ENCODE measurements at places on chromosomes 6 and 20. TPM values are rescaled to one million over a fixed set of nuclear protein-coding genes. Genes with fewer than 3 reads are reported as not detected.

- peaks cover 3% of the 10 kb centered on the region for H3K36me3 ChIP-seq
- peak within 1 kb of the TSS; percentile 65 for H3K27ac ChIP-seq
- H3K27me3 ChIP-seq, result no peaks in the 10 kb centered on the region
- peak within 1 kb of the TSS; percentile 63 for H3K4me3 ChIP-seq
These were observed at the start of gene ZNF512B for GRCh38 chr20:63969838-63970713. ZNF512B (minus strand) TSS chr20:63969930; CDS start chr20:63967950, 1,980 bp downstream.

DNA sequence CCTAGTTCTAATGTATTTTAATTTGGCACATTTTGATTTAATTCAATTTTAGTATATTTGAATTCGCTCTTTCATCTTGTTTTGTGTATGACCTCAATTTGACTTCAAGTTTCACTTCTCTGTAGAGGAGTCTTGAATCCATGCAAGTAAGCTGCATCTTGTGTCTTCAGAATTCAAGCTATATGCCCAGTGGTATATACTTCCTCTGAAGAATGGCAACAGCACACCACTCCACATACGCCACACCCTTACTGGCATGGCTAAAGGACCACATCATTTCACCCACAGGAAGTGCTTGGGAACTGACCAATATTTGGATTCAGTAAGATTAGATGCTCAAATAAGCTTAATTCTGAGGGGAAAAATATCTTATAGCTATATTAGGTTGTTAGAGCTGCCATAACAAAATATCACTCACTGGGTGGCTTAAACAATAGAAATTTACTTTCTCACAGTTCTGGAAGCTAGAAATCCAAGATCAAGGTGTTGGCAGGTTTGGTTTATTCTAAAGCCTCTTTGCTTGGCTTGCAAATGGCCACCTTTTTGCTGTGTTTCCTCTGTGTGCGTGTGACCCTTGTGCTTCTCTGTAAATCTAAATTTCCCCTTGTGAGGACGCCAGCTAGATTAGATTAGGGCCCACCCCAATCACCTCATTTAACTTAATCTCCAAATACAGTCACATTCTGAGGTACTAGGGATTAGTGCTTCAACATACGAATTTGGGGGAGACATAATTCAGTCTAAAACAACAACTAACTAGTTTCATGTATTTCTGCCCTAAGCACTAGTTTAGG lies 2.8 kb upstream of the ASF1A start:
- H3K36me3 ChIP-seq, result no peaks in the 10 kb centered on the region
- peak overlapping the region; percentile 83 for H3K27ac ChIP-seq
- DNase-seq, result no peak
- H3K4me3 ChIP-seq, result no peak overlapping the region
- no peaks in the 10 kb centered on the region for H3K27me3 ChIP-seq

DNA sequence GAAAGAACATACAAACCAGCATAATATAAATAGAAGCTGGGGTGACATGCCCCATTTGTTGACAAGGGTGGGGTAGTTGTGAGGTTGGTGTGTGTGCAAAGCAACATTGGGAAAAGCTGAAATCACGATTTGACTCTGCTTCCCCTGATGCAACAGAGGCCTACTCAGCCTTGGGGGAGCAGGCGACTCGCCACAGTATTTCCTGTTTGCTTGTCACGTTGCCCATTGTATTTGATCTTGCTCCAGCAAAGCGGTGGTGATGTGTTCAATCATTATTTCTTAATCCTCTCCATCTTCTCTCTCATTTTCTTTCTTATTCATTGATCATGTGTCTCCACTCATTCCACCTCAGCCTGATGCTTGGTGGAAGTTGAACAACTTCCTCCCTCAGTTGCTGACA lies 165.8 kb upstream of the CITED2 start:
- no peak overlapping the region for H3K4me3 ChIP-seq
- DNase-seq, result peak; percentile 60
- H3K27ac ChIP-seq, result peak overlapping the region; percentile 46
- no peaks in the 10 kb centered on the region for H3K36me3 ChIP-seq

DNA sequence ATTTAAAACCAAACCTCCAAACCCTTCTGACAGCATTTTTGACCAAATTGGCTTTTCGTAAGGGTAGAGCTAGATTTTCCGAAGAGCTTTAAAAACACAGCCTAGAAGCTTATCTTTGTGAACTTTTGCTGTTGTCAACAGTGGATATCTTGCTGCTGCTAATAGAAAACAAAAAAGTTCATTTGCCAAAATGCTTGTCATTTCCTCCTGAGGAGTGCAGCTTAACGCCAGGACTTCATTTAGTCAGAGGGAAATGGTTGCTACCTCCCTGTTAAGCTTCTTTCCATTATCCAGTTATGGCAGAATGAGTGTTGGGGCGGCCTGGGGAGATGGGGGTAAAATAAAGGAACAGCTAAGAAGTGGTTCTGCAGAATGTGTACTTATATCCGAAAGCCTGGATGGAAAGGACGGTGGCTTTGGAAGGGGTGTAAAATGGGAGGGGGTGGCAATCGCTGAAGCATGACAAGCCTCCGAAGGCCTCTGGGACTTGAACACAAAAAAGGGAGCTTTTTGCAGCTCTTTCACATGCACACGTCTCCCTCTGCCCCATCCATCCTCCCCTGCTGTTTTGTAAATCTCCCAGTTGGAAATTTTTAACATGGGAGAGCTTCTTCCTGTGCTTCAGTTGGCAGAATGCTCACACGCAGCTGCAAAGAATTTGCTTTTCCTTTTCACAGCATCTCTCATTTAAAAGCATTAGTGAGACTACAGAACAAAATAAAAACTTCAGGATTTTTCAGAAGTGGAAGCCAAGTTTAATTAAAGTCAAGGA lies 22.5 kb downstream of the JARID2 start:
- DNase-seq, result no peak
- no peak overlapping the region for H3K27ac ChIP-seq
- H3K4me3 ChIP-seq, result no peak overlapping the region
- H3K36me3 ChIP-seq, result no peaks in the 10 kb centered on the region

GRCh38 chr6:45054610-45055009 lies 273.5 kb upstream of the RUNX2 start:
- H3K27ac ChIP-seq, result no peak overlapping the region
- H3K27me3 ChIP-seq, result no peaks in the 10 kb centered on the region
- peaks cover 13% of the 10 kb centered on the region for H3K4me1 ChIP-seq
- H3K36me3 ChIP-seq, result no peaks in the 10 kb centered on the region

GRCh38 chr6:146910611-146911010 lies 293.6 kb upstream of the STXBP5 start:
- H3K27ac ChIP-seq, result no peak overlapping the region
- no peak for DNase-seq
- no peak overlapping the region for H3K4me3 ChIP-seq

DNA sequence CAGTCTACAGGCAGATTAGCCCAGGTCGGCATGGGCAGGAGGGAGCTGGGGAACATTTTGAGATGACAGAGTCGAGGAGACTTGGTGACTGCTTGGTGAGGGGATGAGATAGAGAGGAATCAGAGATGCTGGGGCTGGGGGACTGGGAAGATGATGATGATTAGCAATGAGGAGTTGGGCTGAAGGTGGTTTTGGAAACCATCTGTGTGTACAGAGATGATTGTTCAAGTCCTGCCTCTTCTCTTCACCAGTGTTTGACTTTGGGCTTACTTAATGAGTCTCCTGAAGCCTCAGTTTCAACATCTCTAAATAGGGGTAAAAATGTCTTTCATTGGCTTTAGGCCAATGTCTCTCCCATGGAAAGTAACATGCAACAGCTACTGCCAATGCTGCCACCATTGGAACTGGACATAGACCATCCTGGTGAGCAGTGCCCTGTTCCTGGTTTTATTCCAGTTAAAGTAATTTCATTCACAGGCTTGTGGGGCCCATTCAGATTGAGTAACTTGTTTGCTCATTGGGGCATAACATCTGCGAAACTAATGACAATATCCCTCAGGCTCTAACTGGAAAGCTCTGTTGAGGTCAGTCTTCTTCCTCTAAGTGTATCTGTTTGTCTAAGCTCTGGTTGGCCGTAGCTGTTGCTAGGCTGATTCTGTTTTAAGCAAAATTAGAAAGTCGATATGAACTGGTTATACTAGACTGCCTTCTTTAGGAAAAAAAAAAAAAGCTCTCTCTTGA lies 99.1 kb downstream of the ARMC2 start:
- no peak overlapping the region for H3K27ac ChIP-seq
- no peaks in the 10 kb centered on the region for H3K27me3 ChIP-seq
- H3K4me3 ChIP-seq, result no peak overlapping the region
- no peaks in the 10 kb centered on the region for H3K36me3 ChIP-seq
- peaks cover 24% of the 10 kb centered on the region for H3K4me1 ChIP-seq
- no peak for DNase-seq

GRCh38 chr6:44117397-44118128 lies 9.7 kb downstream of the MRPL14 start:
- H3K27me3 ChIP-seq, result no peaks in the 10 kb centered on the region
- H3K36me3 ChIP-seq, result peaks cover 24% of the 10 kb centered on the region
- no peak overlapping the region for H3K4me3 ChIP-seq
- no peak overlapping the region for H3K27ac ChIP-seq
- H3K4me1 ChIP-seq, result peaks cover 61% of the 10 kb centered on the region
- DNase-seq, result no peak

DNA sequence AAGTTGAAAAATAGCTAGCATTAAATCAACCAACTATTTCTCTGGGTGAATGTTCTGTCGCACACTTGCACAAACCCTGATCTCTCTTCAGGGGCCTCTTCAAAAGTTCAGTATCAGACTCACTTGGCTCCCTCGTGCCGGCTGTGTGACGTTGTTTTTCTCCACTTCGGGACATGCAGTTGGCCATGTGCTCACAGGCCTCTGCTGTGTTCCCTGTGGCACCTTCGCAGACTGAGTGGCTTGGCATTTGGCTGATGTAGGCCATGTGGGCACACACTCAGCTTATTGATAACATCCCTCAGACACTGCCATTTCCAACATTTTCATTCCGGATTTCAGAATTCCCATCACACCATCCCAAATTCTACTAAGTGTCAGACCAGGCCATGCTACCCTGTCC lies 49.3 kb downstream of the PACRG start:
- H3K4me3 ChIP-seq, result no peak overlapping the region
- no peaks in the 10 kb centered on the region for H3K27me3 ChIP-seq
- H3K27ac ChIP-seq, result no peak overlapping the region

- no peak overlapping the region for H3K27ac ChIP-seq
- H3K4me3 ChIP-seq, result no peak overlapping the region
- no peaks in the 10 kb centered on the region for H3K27me3 ChIP-seq
These were observed 10.9 kb upstream of the NOX3 start for GRCh38 chr6:155466539-155466938.

DNA sequence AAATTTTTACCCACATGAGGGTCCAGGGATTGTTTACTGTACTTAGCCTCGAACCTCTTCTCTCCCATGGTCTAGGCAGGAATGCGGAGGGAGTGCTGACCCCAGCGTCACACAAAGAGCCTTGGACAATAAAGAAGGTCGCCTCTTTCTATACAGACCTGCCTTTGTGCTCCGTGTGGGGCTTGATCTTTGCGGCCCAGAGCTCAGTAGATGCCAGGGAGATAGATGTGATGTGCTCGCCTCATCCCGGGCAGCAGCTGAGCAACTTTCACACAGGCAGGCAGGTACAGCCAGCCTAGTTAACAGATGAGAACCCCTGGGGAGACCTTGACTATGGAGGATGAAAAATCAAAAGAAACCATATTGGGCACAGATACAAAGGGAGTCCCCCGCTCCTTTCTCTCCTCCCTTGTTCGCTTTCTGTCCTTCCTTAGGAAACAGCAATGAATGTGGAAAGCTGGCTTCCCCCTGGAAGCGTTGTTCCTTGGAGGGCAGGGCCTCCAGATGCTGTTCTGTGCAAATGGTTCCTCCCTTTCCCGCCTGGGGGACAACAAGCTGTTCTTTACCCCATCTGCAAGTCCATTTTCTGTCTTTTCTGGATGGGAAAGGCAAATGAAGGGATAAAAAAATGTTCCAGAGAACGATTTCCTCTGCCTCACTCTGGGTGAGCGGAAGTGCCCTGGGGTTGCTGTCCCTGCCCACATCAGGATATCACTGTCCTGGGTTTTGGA lies 128.3 kb downstream of the OLIG3 start:
- no peak overlapping the region for H3K27ac ChIP-seq
- DNase-seq, result no peak
- H3K27me3 ChIP-seq, result no peaks in the 10 kb centered on the region
- peaks cover 27% of the 10 kb centered on the region for H3K4me1 ChIP-seq
- no peak overlapping the region for H3K4me3 ChIP-seq

DNA sequence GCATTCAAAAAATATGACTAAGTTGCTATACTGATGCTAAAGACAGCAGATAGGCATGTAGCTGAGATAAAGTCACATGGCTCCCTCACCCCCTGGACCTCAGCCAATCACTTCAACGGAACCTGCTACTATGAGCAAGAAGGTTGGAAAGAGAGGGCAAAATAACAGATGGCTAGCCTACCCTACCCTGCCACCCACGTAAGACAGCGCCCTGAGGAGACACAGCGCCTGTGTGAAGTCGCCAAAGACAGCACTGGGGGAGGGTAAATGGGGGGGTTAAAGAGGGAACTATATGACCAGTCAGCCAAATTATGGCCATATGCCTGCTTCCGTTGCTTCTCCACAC lies 163.2 kb downstream of the RALGAPA2 start:
- H3K27me3 ChIP-seq, result no peaks in the 10 kb centered on the region
- peaks cover 19% of the 10 kb centered on the region for H3K4me1 ChIP-seq
- H3K4me3 ChIP-seq, result no peak overlapping the region

DNA sequence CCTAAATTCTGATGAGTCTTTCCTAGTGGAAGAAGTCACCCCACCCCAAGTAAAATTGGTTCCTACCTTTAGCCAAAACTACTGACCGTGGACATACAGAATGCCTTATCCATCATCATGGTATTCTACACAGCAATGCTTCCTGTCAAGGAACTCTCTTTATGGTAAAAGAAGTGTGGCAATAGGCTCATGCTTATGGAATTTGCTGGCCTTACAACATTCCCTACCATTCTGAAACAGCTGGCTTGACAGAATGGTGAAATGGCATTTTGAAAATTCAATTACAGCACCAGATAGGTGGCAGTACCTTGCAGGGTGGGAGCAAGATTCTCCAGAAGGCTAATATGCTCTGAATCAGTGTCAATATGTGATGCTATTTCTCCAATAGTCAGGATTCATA lies 41.8 kb upstream of the BACH2 start:
- H3K36me3 ChIP-seq, result no peaks in the 10 kb centered on the region
- no peak for DNase-seq
- H3K4me3 ChIP-seq, result no peak overlapping the region
- H3K27ac ChIP-seq, result no peak overlapping the region

- no peaks in the 10 kb centered on the region for H3K27me3 ChIP-seq
- H3K4me1 ChIP-seq, result no peaks in the 10 kb centered on the region
- H3K27ac ChIP-seq, result no peak overlapping the region
- DNase-seq, result no peak
- H3K36me3 ChIP-seq, result no peaks in the 10 kb centered on the region
These were observed 25.4 kb downstream of the ZKSCAN8 start for GRCh38 chr6:28167068-28167467.

DNA sequence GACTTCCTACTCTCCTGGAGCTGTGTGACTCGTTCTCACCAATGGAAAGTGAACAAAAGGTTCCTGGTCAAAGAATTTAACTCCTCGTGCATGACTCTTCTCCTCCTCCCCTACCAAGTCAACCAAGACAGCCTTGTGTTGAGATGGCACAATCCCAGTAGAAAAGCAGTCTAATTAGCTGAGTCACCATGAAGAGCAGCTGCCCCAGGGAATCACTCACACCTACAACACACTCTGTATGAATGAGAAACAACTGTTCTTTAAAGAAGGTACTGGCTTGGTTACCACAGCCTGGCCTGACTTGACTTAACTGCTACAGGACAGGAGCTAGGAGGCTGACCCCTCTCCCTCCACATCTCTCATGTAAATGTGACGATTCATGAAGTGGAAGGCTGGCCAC lies 2.9 kb upstream of the HLA-DOB start:
- no peaks in the 10 kb centered on the region for H3K36me3 ChIP-seq
- no peak overlapping the region for H3K4me3 ChIP-seq
- no peak overlapping the region for H3K27ac ChIP-seq

The FGD2 gene
- total RNA-seq, result 1.5 TPM

The FOXF2 gene
- total RNA-seq, result not detected

The LIN28B gene
- total RNA-seq, result not detected

The RBPJL gene
- total RNA-seq, result not detected

The TMEM151B gene
- not detected for total RNA-seq

The OR2H1 gene
- not detected for total RNA-seq

The GLP1R gene
- not detected for total RNA-seq
